ENCODE measurements at places on chromosomes 1 and 21.
A peak's percentile ranks its signal among the peaks of the same experiment; 100 is the strongest.

DNA sequence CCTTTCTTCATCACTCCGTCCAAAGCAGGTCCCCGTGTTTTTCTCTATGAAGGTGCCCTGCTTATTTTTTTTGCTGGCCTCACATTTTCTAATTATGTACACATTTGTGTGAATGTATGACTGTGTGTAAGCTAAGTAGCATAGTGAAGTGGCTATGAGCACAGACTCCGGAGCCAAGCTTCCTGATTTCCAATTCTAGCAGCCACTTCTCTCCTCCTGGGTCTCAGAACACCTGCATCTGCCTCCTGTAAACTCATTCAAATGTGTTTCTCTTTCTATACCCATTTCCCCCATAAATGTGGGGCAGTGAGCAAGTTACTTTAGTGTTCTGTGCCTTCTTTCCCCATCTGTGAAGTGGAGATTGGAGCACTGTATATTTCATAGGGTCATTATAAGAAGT is 2.1 kb downstream of the SLAMF6 start:
- no peak for DNase-seq

GRCh38 chr1:150809651-150810050 is 1.6 kb upstream of the CTSK start:
- DNase-seq, result no peak

- no peak for DNase-seq
Observed at GRCh38 chr1:181057079-181057478, 23.3 kb downstream of the MR1 start.

DNA sequence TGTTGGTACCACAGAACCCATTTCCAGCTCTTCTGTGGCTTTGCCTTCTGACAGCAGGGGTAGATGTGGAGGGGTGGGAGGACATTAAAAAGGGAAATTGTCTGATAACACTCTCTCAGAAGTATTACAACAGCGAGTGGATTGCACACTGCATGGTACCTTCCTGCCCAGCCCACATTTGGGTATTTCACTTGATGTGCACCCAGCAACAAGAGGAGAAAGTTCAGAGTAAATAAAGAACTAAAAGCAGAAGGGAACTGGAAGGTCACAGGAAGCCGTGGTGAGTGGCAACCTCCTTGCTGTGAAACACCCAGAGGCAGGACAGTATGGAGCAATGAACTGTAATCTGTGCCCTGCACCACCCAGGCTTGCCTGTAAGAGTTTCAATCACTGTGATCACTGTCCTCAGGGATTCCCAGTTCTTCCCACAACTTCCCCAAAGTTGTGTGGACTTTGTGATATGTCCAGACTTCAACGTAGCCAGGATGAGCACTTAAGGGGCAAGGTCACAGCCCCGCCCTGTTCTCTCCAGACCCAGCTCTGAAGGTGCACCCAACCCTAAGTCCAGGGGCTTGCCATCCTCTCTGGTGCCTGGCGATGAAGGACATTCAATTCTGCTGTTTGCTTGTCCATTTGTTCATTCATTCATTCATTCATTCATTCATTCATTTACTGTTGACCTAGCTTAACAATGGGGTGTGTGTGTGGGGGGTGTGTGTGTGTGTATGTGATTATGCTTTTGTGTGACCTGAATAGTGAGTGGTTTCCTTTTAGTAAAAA is 18.7 kb upstream of the F5 start:
- peak; percentile 30 for DNase-seq

- peak; percentile 56 for DNase-seq
Observed at GRCh38 chr1:159646687-159647086, 59.1 kb downstream of the APCS start.

GRCh38 chr1:221884821-221885220 is 142.9 kb upstream of the DUSP10 start:
- DNase-seq, result no peak

GRCh38 chr21:44083631-44084291 is 23.4 kb upstream of the PWP2 start:
- no peak for DNase-seq

DNA sequence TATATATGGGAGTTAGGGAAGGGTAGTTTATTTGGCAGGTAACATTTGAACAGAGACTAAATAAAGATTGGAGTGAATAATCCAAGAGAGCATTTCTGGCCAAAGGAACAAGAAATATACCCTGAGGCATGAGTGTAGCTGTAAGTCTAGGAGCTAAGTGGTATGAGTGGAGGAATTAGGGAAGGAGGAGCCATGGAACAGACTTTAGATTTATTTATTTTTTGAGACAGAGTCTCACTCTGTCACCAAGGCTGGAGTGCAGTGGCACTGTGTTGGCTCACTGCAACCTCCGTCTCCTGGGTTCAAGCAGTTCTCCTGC is 18.4 kb downstream of the CAPZA1 start:
- no peak for DNase-seq

- no peak for DNase-seq
Observed at GRCh38 chr1:151968058-151968457, 25.6 kb downstream of the S100A10 start.

DNA sequence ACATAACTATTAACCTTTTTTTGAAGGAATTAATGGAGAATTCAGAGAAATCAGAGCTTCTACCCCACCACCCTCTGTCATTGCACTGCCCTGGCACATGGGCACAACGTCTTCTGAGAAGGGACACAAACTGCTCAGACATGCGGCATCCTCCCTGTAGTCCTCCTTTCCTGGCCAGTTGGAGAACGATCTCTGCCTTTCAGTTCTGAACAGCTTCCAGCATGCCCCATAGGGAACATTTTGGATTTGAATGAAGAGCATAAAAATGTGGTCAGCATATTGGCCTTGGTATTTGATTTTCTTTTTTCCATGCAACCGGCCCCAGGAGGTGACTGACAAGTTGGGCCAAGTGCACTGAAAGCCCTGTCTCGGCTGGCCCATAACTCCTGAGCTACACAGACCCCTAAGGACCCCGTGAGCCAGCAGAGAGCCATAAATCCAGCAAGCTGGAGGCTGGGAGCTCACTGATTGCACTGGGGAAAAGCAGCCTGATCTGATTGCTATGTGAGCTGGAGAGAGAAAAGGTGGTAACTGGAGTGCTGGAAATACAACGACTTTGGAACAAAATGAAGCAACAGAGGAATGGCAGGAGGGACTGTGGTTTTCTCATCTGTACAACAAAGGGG is 10.9 kb upstream of the BLACAT1 start:
- no peak for DNase-seq

- no peak for DNase-seq
Observed at GRCh38 chr1:217134857-217135568, 411.8 kb upstream of the ESRRG start.

DNA sequence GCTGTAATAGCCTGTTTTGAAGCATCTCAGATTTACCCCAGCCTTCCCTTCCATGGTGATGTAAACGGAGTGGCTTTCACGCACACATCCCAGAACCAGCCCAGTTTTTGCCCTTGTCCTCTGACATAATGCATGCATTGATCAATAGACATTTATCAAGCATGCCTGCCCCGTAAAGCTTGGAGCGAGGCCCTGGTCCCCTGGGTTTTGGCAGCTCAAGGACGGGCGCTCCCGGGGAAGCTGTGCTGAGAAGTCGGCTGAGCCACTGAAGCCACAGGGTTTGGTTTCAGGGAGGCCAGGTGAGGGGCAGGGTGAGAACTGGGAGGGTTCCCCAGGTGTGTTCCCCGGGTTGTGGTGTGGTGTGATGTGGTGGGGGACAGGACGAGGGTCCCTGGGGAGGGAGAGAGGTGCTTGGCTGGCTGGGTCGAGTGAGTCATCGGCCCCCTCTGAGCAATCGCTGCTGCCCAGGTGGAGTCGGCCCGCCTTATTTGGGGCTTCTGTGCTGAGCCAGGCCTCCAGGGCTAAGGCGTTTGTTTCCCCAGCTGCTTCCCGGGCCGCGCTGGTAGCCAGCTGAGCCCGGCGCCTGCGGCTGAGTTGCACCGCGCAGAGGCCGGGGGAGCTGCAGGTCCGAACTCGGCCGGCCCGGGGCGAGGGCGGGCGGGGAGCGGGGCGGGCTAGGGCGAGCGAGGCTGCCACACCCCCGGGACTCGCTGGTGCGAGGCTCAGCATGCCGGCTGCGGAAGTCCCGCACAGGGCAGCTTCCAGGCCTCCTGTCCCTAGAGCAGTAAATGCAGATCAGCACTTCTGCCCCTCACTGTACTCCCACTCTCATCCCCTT is 23.6 kb downstream of the ATP2B4 start:
- DNase-seq, result no peak

GRCh38 chr21:17784604-17785402 is 34.4 kb downstream of the C21orf91 start:
- no peak for DNase-seq

DNA sequence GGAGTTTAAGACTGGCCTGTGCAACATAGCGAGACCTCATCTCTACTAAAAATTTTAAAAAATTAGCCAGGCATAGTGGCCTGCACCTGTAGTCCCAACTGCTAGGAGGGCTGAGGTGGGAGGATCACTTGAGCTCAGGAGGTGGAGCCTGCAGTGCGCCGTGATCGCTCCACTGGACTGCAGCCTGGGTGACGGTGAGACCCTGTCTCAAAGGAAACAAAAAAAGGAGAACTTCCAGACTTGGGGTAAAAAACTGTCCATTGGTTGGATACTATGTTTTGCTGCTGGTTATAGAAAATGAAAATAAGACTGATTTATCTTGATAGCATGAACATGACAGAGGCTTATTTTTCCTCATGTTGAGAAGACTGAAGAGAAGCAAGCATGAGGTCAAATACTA is 79.4 kb downstream of the WDR4 start:
- DNase-seq, result no peak

DNA sequence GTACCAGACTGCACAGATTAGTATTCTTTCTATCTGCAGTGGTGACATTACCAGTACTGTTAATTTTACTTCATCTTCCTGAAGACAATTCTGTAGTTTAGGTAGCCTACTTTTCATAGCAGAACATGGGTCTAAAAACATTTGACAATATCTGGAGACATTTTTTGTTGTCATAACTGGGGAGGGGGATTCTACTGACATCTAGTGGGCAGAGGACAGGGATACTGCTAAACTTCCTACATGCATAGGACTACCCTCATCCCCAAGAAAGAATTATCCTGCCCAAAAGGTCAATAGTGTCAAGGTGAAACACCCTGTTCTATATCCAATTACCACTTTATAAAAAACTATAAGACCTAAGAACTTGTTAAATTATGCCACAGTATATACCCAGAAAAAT is 3.4 kb upstream of the ARHGAP29 start:
- DNase-seq, result no peak

- DNase-seq, result no peak
Observed at GRCh38 chr1:211947396-211948295, 87.7 kb downstream of the INTS7 start.

GRCh38 chr1:5858844-5859407 is 133.3 kb downstream of the NPHP4 start:
- DNase-seq, result no peak

GRCh38 chr1:159011751-159012150 is 2.0 kb downstream of the IFI16 start:
- DNase-seq, result no peak

- DNase-seq, result no peak
Observed at GRCh38 chr1:170095976-170096748, 21.7 kb upstream of the KIFAP3 start.

DNA sequence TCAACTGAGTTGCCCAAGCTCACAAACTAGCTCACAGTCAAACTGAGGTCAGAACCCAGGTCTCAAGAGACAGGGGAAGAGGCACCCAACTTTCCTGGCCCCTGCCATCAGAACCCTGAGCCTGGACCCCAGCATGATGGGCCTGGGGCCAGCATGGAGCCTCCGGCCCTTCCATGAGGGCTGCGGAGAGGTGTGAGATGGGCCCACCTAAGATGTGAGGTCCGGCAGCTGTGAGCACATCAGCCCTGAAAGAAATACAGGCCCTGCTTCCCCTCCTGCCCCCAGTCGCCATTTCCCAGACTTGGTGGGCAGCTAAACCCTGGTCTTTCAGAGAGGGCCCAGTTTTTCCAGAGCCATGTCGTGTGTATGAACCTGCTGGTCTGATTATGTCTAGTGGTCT is 30.6 kb downstream of the QSOX1 start:
- no peak for DNase-seq

GRCh38 chr21:34217263-34217662 is 143.9 kb downstream of the MRPS6 start:
- no peak for DNase-seq

- no peak for DNase-seq
Observed at GRCh38 chr1:244326757-244327156, 125.0 kb downstream of the ADSS2 start.

DNA sequence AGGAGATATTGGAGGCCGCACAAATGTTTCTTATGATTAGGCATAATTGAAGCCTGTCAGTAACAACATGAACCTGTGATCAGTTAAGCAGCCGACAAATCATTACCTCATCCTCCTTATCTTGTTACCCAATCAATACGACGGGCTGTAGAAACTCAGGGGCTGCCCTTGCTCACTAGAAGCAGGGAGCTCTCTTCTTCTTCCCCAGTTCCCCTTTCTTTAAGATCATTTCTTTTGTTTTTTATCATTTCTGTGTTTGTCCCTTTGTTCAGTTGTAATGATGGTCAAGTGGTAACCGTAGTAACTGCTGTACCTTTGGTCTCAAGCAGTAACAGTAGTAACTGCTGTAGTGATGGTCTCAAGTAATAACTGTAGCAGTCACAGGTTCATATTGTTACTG is 13.8 kb upstream of the FCGR2A start:
- no peak for DNase-seq

GRCh38 chr21:33121715-33122475 is 52.0 kb downstream of the OLIG1 start:
- no peak for DNase-seq

- DNase-seq, result no peak
Observed at GRCh38 chr1:3004285-3005205, 16.7 kb upstream of the ACTRT2 start.

GRCh38 chr1:111846842-111847241 is 91.1 kb downstream of the DDX20 start:
- no peak for DNase-seq

DNA sequence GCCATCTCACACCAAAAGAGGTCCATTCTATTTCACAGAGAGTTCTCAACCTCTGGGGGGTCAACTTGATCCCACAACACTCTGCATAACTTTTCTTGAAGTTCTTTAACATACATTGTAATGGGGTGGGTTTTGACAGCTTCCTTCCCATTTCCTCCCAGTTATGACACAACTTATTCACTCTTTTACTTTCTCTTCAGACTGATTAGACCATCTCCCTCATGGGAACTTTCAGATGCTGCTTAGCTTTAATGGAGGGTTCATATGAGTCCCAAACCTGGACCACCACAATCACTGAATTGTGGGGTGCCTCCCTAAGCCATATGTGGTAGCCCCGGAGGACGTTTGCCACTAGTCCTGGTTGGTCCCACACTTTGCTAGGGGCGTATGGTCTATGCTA is 28.3 kb upstream of the KCNJ15 start:
- DNase-seq, result no peak

DNA sequence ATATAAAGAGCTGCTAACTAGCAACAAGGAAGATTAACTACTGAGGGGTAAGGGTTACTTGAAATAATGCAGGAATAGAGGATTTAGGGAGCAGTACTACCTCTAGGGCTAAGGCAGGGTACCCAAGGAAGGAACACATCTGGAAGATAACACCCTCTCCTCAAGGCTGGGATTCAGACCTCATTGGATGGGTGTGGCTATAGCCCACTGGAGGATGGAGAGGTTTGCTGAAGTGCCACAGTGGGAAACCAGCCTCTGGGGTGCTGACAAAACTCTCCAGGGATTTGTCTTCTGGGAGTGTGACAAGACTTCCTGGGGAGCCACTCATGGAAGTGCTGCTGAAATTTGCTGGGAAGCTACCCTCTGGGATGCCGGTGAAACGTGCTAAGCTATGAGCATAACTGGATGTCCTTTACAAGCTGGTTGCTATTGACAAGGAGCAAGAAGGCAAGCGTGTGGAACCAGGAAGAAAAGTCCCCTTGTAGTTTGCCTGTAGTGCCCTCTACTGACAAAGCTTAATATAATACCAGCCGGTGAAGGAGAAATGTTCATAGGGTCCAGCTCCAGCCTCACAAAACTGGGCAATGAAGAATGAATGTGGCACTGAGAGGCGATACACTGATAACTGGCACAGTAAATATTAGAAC is 122.8 kb upstream of the USP24 start:
- no peak for DNase-seq
